Suppressor macrophage (primary cell): ENCODE measurements at places on chromosomes 7 and 10.

DNA sequence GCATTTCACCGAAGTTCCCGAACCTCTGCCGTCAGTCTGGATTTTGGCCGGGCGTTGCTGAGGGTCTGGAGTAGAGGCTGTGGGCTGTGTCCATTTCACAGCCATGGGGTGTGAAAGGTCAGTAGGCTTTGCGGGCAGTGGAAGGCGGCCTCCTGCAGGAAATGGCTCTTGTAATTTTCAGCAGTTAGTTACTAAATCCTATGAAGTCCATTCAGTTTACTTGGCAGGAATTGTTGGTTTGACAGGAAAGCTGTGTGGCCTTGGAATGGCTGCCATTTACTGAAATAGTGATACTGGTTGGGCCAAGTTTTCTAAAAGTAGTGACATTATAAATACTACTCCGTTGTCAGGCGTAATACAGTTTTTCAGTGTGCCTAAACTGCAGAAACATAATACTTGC is 303.7 kb downstream of the CCDC3 start:
- no peak for DNase-seq

GRCh38 chr7:112495810-112496462 is 15.1 kb downstream of the LSMEM1 start:
- DNase-seq: peak; percentile 49

- DNase-seq: no peak
These were observed 75.1 kb downstream of the MAD1L1 start for GRCh38 chr7:2157473-2158279.

- DNase-seq: no peak
These were observed 42.8 kb upstream of the POM121L12 start for GRCh38 chr7:52992479-52993162.

DNA sequence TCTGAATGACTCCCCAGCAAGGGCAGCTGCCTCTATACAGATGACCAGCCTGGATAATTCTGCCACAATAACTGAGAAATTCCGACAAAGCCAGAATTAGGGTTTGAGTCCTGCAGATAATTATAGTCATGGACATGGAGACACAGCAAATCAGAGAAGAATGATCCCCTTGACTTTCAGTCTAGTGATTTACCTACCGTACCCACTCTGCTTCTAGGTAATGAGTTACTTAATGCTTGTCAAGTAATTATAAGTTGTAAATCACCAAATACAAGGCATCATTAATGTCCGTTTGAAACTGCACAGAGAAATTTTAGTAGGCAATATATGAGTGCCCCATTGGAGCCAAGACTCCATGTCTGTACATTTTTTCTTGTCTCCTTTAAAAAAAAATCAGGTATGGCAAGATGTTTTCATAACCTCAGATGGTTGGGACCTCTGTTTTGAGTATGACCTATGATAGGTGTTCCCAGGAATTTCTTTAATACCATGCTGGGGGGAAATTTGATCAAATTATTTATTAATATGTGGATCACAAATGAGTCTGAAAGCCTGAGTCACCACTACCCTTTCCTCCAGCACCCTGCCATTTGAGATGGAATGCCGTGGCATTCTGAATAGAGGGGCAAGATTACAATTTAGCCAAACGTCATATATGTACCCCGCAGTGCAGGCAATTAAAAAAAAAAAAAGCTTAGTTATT is 5.5 kb upstream of the ARID5B start:
- no peak for DNase-seq

DNA sequence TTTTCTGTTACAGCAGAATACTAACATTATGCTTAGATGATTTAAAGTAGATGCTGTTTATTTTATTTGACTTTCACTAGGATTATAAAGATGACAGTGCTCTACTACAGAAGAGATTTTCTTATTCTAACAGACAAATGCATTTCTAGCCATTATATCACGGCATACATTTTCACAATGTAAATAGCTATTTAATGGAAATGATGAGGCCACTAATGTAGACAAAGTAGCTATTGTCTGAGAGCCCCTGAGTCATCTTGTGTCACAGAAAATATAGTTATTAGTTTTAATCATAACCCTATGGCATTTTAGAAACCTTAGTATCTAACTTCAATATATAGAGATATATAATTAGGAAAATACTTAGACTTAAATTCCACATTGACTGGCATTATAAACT is 158.0 kb upstream of the AHR start:
- no peak for DNase-seq

DNA sequence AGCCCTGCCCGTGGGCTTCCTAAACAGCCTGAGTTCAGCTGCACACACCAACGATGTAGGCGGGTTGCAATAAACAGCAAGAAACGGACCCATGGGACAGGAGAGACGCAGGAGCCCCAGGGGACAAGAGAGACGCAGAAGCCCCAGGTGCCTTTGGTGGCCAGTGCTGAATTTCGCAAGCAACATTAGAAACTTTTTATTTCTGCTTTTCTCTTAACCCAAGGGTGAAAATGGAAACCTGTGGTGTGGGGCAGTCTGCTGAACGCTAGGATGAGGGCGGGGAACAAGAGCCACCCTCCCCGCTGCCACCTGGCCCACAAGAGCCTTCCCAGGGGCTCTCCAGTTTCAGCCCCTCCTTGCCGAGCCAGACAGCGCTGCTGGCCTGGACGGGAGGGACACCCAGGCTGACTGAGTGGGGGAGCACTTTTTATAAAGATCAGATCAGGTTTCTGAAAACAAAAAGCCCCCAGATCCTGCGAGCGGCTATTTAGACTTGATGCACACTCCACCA is 20.0 kb upstream of the GPR146 start:
- DNase-seq: no peak

- DNase-seq: peak; percentile 97
These were observed 346.6 kb upstream of the KLF6 start for GRCh38 chr10:4131407-4132215.

GRCh38 chr10:100041306-100042002 is 31.7 kb upstream of the DNMBP start:
- no peak for DNase-seq

DNA sequence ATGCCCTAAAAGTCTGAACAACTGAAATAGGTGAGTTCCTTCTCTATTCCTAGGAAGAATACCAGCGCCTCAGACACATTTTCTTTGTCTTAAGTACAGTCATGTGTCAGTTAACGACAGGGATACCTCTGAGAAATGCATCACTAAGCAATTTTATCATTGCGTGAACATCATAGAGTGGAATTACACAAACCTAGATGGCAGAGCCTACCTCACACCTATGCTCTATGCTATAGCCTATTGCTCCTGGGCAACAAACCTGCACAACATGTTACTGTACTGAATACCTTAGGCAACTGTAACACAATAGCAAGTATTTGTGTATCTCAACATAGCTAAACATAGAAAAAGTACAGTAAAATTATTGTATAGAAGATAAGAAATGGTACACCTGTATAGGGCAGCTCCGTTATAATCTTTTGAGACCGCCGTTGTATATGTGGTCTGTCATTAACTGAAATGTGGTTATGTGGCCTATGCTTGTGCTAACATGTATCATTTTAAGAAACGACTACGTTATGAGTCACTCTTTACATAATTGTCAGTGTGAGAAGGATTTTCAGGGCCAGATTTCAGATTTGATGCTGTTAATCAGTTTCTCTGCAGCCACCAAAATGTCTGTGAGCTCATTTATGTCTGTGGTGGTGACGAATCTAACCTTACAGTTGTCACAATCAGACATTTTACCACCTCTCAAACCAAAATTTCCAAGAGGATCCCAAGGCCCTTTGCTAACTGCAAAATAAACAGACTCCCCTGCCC is 66.1 kb upstream of the STK17A start:
- peak; percentile 9 for DNase-seq

GRCh38 chr7:6269527-6269926 is 2.9 kb downstream of the CYTH3 start:
- DNase-seq: no peak

- no peak for DNase-seq
These were observed 18.7 kb downstream of the SLC25A13 start for GRCh38 chr7:96303105-96303685.

DNA sequence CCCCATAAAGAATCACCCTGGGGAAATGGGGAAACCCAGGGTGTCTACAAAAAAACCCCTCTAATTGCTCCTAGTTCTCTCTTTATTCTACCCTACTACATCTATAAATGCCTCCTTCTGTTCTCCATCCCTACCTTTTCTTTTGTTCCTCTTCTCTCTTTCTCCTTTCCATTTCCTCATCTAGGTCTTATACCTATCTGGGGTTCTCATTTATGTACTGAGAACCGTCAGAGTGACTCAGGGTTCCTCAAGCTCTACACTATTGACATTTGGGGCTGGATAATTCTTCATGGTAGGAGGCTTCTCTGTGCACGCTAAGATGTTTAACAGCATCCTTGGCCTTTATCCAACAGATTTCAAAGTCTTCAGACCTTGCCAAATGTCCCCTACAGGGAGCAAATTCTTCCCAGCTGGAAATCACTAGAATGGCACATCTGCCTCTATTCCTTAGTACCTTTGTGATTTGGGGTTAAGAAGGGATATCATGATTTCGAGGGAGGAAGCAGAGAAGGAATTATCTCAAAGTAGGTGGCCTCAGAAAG is 137.4 kb upstream of the PTN start:
- DNase-seq: no peak

DNA sequence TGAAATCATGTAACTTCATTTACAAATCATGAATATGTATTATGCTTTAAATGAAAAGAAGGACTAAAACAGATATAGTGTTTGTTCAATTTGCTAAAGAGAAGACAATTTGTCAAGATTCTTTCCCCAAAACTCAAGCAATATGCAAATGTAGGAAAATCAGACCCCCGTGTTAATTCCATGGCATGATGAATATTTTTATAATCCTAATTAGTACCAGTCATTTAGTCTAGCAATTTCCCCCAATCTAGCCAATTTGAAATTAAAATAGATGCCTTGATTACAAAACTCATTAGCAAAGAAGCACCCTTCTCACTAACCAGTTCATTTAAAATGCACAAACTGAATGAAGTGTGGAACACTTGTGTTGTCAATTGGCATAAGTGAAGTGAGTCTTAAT is 347.6 kb downstream of the SORCS3 start:
- no peak for DNase-seq

- DNase-seq: no peak
These were observed 279.1 kb downstream of the BMPER start for GRCh38 chr7:34184466-34184865.

DNA sequence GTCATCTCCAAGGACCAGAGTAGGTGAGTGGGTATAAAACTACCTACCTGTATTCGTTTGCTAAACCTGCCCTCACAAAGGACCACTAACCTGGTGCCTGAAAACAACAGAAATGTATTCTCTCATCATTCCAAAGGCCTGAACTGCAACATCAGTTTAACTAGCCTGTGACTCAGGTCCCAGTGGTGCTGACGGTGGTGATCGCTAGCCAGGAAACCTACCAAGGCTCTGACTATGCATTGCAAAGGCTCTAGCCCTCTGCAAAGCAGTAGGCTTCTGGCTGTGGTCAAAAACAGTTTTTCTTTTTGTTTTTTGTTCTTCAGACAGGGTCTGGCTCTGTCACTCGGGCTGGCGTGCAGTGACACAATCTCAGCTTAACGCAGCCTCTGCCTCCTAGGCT is 107.5 kb downstream of the NPTX2 start:
- DNase-seq: no peak

DNA sequence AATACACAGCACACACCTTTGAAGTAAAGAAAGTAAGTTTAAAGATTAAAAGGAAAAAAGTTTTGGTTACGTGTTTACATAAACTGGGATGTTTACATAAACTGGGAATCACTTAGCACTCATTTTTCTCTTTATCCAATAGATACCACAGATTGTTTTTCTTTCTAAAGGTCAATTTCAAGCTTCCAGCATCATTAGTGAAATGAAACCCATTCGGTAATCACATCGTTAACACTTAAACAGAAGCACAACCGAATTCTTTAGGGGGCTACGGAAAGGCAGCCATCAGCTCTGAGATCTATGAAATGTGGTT is 1.1 kb downstream of the ODAD2 start:
- no peak for DNase-seq

GRCh38 chr7:81926-82756 is 110.2 kb upstream of the FAM20C start:
- DNase-seq: no peak

DNA sequence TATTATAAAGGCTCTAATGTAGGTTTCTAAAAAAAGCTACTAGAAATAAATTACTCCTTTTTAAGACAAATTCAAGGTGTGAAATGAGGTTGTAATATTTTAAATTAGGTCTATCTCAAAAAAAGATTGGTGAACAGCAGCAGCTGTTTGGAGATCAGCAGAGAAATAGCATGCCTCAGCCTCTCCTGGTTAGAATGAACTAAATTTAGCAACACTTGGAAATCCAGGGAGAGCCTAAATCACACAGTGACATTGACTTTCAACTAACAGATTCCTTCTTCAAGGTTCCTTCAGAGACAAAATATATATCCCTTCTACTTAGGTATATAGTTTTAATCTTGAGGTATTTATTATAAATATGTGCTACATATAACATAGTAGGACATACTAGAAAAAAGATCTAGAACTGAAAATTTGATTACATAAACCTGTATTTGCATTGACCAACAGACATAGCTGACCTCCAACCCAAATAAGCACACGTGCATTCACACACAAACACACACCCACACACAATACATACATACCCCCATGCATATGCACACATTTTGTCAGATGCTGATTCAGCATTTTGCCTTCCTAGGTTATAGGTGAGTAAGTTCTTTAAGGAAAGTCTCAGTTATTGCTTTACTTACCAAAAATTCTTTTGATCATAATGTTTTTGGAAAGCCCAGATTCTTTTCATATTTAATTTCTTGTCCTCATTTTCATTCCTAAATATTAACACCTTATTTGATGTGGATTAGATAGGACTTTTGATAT is 47.3 kb downstream of the DGKB start:
- DNase-seq: no peak

DNA sequence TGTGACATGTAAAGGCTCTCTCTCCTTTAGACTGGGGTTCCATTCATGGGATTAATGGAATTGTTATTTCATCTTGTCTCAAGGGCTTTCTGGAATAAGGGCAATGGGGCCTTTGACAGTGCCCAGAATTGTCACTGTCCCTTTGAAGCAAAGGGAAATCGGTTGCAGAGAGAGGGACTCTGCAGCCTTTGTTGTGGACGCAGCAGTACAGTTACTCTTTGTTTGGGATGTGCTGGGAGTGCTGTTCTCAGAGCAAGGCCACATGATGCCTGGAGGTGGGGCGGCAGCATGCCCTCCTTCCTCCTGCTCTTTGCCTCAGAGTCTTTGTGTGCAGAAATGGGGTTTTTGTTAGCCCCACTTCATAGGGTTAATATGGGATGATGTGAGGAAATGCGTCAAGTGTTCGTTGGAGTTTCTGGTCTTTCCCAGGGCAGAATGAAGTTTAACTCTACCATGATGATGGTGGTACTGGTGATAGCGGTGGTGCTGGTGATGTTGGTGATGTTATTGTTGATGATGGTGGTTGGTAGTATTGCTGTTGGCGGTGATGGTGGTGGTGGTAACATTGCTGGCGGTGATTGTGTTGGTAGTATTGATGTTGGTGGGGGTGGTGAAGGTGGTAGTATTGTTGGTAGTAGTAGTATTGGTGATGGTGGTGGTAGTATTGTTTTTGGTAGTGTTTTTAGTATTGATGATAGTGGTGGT is 45.3 kb downstream of the DOCK1 start:
- DNase-seq: no peak

DNA sequence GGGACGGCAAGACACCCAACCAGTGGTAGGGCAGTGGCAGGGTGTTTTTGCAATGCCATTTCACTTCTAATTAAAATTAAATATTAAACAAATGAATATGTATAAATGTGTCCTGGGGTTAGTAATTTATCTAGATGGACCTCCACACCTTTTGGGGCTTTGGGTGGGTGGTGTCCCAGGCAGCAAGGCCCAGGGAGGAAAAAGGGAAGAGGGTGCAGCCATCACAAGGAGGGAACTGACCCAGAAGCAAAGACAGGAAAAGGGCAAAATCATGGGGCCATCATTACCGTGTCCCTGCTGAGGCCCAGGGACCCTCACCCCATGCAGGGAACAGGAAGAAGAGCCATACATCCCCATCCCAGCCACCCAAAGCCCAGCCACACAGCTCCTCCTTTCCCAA is 204.6 kb downstream of the GRID1 start:
- DNase-seq: no peak
